ENCODE measurements at places on chromosomes 7 and 10. TPM values are rescaled to one million over a fixed set of nuclear protein-coding genes. Genes with fewer than 3 reads are reported as not detected.

The IFRD1 gene
- 49.9 TPM for total RNA-seq

GRCh38 chr10:17003151-17003550, 126.5 kb downstream of the CUBN start:
- no peaks in the 10 kb centered on the region for H3K36me3 ChIP-seq
- H3K4me1 ChIP-seq, result peaks cover 34% of the 10 kb centered on the region
- peak overlapping the region; percentile 78 for H3K27ac ChIP-seq
- no peak overlapping the region for H3K4me3 ChIP-seq
- DNase-seq, result no peak
- no peaks in the 10 kb centered on the region for H3K27me3 ChIP-seq

The GPR158 gene
- not detected for total RNA-seq

GRCh38 chr7:17680026-17680425, 260.3 kb downstream of the SNX13 start:
- H3K27ac ChIP-seq, result no peak overlapping the region
- H3K4me1 ChIP-seq, result peaks cover 12% of the 10 kb centered on the region
- no peaks in the 10 kb centered on the region for H3K36me3 ChIP-seq
- peak; percentile 66 for DNase-seq

DNA sequence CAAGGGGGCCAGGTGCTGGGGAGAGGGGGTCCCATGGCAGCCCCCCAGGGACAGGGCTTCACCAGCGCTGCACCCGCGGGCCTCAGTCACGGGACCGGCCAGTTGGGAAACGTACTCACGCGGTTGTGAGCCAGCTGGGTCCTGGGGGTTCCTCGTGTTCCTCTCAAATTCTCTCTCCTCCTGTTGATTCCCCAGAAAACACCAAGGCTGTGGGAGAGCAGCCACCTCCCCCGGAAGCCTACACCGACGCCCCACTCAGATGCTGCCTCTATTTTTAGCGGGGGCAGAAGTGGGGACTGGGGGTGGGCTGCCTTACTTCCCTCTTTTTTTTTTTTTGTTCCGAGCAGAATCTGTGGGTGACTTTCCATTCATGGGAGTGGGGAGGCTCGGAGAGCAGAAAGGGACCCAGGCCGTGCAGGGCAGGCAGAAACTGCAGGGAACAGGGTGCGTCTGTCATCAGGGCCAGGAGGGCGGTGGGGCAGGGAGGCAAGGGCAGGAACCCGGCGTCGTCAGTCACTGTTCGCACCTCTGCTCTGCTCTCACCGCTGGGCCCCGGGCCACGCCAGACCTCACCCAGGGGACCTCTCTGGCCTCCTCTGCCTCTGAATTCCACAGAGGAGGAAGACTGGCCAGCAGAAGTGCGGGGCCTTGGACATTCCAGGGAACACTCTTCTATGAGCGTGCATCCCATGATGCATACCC, 63.1 kb downstream of the CARD11 start:
- peak; percentile 69 for DNase-seq
- peaks cover 12% of the 10 kb centered on the region for H3K4me1 ChIP-seq
- H3K27ac ChIP-seq, result no peak overlapping the region
- H3K36me3 ChIP-seq, result no peaks in the 10 kb centered on the region

GRCh38 chr7:85600395-85600794, 413.5 kb upstream of the SEMA3D start:
- no peaks in the 10 kb centered on the region for H3K27me3 ChIP-seq
- DNase-seq, result no peak
- H3K4me1 ChIP-seq, result peaks cover 5% of the 10 kb centered on the region
- H3K27ac ChIP-seq, result no peak overlapping the region
- no peaks in the 10 kb centered on the region for H3K36me3 ChIP-seq

- no peak overlapping the region for H3K4me3 ChIP-seq
- H3K27ac ChIP-seq, result no peak overlapping the region
- H3K4me1 ChIP-seq, result no peaks in the 10 kb centered on the region
- no peak for DNase-seq
- H3K36me3 ChIP-seq, result no peaks in the 10 kb centered on the region
Measured at GRCh38 chr10:124486635-124487034, 25.0 kb downstream of the LHPP start.

- peaks cover 17% of the 10 kb centered on the region for H3K4me1 ChIP-seq
- H3K27ac ChIP-seq, result no peak overlapping the region
- no peaks in the 10 kb centered on the region for H3K27me3 ChIP-seq
- DNase-seq, result no peak
- H3K4me3 ChIP-seq, result no peak overlapping the region
Measured at GRCh38 chr10:13117841-13118783, 18.1 kb downstream of the OPTN start.

- H3K36me3 ChIP-seq, result no peaks in the 10 kb centered on the region
- no peak overlapping the region for H3K27ac ChIP-seq
- no peak for DNase-seq
- H3K4me3 ChIP-seq, result no peak overlapping the region
- no peaks in the 10 kb centered on the region for H3K4me1 ChIP-seq
Measured at GRCh38 chr7:98372993-98373392, 27.9 kb downstream of the BAIAP2L1 start.

GRCh38 chr7:15084368-15084767, 181.8 kb upstream of the DGKB start:
- H3K36me3 ChIP-seq, result no peaks in the 10 kb centered on the region
- no peaks in the 10 kb centered on the region for H3K27me3 ChIP-seq
- no peak for DNase-seq
- no peaks in the 10 kb centered on the region for H3K4me1 ChIP-seq
- no peak overlapping the region for H3K27ac ChIP-seq

DNA sequence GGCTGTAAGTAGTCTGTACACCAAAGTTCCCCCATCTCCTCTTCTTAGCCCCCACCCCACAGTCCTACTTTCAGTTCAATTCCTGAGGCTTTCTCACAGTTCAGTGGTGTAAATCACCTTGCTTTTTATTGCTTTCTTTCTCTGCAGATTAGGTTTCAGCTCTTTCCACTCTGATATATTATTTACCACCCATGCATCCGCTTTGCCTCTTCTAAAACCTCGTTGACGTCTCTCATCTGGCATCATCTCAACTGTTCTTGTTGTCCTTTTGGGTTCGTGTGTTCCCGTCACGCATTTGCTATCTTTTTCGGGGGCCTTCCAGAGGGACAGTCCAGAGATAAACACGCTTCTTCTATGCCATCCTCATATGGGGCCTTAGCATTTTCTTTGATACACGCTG, 597.9 kb upstream of the DPP6 start:
- H3K27ac ChIP-seq, result no peak overlapping the region
- no peaks in the 10 kb centered on the region for H3K4me1 ChIP-seq
- H3K27me3 ChIP-seq, result no peaks in the 10 kb centered on the region
- H3K36me3 ChIP-seq, result no peaks in the 10 kb centered on the region
- no peak for DNase-seq
- no peak overlapping the region for H3K4me3 ChIP-seq

DNA sequence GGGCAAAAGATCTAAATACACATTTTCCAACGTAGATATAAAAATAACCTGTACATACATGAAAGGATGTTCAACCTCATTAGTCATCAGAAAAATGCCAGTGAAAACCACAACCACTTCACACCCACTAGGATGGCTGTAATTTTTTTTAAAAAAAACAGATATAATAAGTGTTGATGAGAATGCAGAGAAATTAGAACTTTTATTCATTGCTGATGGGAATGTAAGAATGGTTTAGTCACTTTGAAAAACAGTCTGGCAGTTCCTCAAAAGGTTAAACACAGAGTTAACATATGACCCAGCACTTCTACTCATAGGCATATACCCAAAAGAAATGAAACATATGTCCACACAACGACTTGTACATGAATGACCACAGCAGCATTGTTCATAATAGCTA, 32.3 kb upstream of the PRKCQ start:
- no peaks in the 10 kb centered on the region for H3K4me1 ChIP-seq
- no peak for DNase-seq
- H3K27ac ChIP-seq, result no peak overlapping the region
- no peaks in the 10 kb centered on the region for H3K27me3 ChIP-seq

GRCh38 chr7:150848561-150849115, 3.7 kb upstream of the AOC1 start:
- H3K4me3 ChIP-seq, result no peak overlapping the region

- H3K4me3 ChIP-seq, result no peak overlapping the region
- H3K4me1 ChIP-seq, result no peaks in the 10 kb centered on the region
- peaks cover 3% of the 10 kb centered on the region for H3K36me3 ChIP-seq
- no peak for DNase-seq
- H3K27me3 ChIP-seq, result no peaks in the 10 kb centered on the region
- H3K27ac ChIP-seq, result no peak overlapping the region
Measured at GRCh38 chr10:101545898-101546297, 42.2 kb downstream of the POLL start.

GRCh38 chr7:30479202-30480120, 877 bp upstream of the NOD1 start:
- no peak for DNase-seq
- H3K27ac ChIP-seq, result peak overlapping the region; percentile 94
- H3K36me3 ChIP-seq, result no peaks in the 10 kb centered on the region

- H3K4me1 ChIP-seq, result no peaks in the 10 kb centered on the region
- H3K36me3 ChIP-seq, result no peaks in the 10 kb centered on the region
- peak overlapping the region; percentile 74 for H3K4me3 ChIP-seq
- H3K27ac ChIP-seq, result peak overlapping the region; percentile 93
- no peaks in the 10 kb centered on the region for H3K27me3 ChIP-seq
- no peak for DNase-seq
Measured at GRCh38 chr10:22228167-22228938, 10.5 kb upstream of the EBLN1 start.

DNA sequence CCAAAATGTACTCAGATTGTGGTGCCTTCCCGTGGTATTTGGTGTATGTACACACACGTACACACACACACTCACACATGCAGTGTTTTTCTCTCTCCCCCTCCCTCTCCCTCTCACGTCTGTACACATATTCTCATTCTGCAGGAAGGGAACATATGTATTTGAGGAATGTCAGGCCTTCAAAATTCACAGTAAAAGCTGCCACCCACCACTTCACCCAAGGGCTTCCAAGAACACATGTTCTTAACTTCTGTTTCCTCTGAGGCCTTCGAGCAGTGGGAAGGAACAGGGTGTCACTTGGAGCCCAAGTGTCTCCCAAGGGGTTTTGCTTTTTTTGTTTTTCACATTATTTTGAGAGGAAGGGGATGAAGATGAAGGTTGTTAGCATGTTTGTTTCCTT, 198.9 kb downstream of the TCF7L2 start:
- H3K4me3 ChIP-seq, result no peak overlapping the region
- no peaks in the 10 kb centered on the region for H3K4me1 ChIP-seq
- no peak overlapping the region for H3K27ac ChIP-seq
- peaks cover 85% of the 10 kb centered on the region for H3K36me3 ChIP-seq
- no peak for DNase-seq
- H3K27me3 ChIP-seq, result no peaks in the 10 kb centered on the region

The LIPK gene
- not detected for total RNA-seq

GRCh38 chr7:94375691-94376090, 19.0 kb upstream of the COL1A2 start:
- H3K27me3 ChIP-seq, result no peaks in the 10 kb centered on the region
- H3K4me3 ChIP-seq, result no peak overlapping the region
- no peaks in the 10 kb centered on the region for H3K36me3 ChIP-seq
- no peak for DNase-seq
- H3K27ac ChIP-seq, result peak overlapping the region; percentile 80
- H3K4me1 ChIP-seq, result peaks cover 7% of the 10 kb centered on the region

GRCh38 chr10:123103944-123104343, 31.8 kb upstream of the HMX3 start:
- no peaks in the 10 kb centered on the region for H3K4me1 ChIP-seq
- H3K4me3 ChIP-seq, result no peak overlapping the region
- H3K27ac ChIP-seq, result no peak overlapping the region
- no peak for DNase-seq

DNA sequence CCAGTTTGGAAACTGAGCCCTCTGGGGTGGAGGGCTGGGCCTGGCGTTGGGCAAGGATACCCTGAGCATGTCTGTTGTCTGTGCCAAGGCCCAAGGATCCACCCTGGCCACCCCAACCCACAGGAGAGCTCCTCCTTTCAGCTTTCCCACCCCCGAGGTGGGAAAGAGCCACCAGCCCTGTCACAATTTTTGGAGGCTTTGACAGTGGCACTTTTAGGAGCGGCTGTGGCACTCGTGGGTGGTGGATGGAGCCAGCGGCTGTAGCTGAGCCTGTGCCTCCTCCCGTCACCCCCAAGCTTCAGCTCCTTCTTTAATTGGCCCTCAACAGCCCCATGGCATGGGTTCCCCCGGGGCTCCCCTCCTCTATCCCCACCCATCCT, 18.2 kb upstream of the ZNF862 start:
- DNase-seq, result peak; percentile 46
- no peak overlapping the region for H3K27ac ChIP-seq
- H3K4me3 ChIP-seq, result no peak overlapping the region
- H3K36me3 ChIP-seq, result no peaks in the 10 kb centered on the region

- no peak for DNase-seq
- H3K4me3 ChIP-seq, result no peak overlapping the region
- H3K27me3 ChIP-seq, result no peaks in the 10 kb centered on the region
- H3K36me3 ChIP-seq, result no peaks in the 10 kb centered on the region
Measured at GRCh38 chr7:30253796-30254165, 30.6 kb upstream of the ZNRF2 start.

- no peak for DNase-seq
- H3K36me3 ChIP-seq, result peaks cover 80% of the 10 kb centered on the region
- no peaks in the 10 kb centered on the region for H3K27me3 ChIP-seq
Measured at GRCh38 chr7:6159097-6159483, 113.3 kb downstream of the CYTH3 start.

- H3K27me3 ChIP-seq, result peaks cover 9% of the 10 kb centered on the region
- peaks cover 10% of the 10 kb centered on the region for H3K4me1 ChIP-seq
- no peak for DNase-seq
- no peak overlapping the region for H3K4me3 ChIP-seq
- H3K36me3 ChIP-seq, result no peaks in the 10 kb centered on the region
- no peak overlapping the region for H3K27ac ChIP-seq
Measured at GRCh38 chr10:23345861-23346260, 1.3 kb upstream of the C10orf67 start.

DNA sequence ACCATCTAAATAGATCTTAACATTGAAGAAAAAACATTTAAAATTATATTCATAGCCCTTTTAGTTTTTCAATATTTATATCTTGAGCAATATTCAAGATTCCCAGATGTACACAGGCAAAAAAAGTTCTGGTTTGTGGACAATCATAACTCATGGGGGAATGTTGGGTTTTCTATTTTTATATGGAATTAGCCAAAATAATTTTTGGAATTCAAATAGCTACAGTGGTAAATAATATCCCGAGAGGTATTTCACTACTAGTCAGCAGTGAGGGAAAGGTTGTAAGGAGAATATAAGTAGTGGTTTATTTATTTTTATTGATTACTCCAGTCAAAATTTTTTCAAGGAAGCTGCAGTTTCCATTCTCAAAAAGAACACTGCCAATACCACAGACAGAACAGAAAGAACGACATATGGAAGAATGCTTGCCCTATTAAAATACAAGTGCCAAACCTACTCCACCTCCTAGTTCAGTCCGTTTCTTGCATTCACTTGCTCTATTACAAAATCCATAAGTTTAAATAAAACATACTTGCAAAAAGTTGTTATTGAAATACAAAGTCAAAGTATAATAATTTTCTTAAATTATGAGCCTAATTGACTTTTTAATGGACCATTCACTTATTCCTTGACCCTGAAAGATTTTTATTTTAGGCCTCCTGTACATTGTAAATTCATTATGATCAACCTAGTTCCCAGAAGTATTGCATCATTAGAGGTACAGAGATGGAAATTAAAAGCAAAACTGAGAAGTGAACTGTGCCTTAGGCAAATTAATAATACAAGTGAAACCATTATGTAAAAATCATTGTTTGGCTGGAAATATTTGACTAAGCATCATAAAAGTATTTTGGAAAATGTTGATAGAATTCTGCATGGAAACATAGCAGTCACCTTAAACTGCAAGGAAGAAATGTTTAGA, 533.2 kb downstream of the PARD3 start:
- H3K4me1 ChIP-seq, result no peaks in the 10 kb centered on the region
- DNase-seq, result no peak
- H3K4me3 ChIP-seq, result no peak overlapping the region
- H3K27ac ChIP-seq, result no peak overlapping the region
